ENCODE measurements at places on chromosomes 2 and 18.

- no peak for DNase-seq
Measured at GRCh38 chr2:5364361-5364760, 327.8 kb upstream of the SOX11 start.

GRCh38 chr2:64524604-64525316 is 632 bp downstream of the AFTPH start:
- peak; percentile 47 for DNase-seq

DNA sequence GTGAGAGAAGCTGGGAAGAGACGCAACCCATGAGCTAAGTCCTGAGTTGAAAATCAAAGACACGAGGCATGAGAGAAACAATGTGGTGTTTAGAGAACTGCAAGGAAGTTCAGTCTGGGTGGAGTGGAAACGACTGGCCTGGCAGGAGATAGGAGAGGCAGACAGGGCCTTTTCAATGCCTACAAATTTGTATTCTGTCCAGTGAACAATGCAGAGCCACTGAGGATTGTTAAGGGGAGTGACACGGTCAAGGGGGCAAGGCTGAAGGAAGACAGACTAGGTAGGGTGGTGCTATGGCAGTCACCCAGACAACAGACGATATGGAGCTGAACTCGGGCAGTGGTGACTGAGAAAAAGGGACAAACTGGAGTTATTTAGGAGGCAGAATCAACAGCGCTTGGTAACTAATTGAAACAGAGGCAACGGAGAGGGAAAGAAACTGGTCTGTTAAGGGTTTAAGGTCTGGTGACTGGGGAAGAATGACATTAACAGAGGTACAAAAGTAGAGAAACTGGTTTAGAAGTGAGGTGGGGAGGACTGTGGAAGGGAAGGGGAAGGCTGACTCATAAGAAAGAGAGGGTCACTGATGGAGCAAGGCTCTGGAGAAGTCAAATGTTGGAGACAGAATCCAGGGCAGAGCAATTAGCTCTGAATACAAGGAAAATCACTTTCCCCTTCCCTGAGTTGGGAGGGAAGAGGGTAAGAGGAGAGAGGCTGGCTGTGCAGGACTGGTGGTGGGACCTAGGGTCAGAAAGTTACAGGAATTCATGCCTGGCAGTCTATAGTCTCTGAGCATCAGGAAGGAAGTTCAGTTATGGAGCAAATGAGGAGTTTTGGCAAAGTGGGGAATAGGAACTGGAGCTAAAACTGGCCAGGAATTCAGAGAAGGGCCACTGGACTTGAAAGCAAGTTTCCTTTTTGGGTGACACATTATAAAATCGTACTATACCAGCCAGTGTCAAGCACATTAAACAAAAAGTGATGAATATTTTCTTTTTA is 63.4 kb upstream of the CHRNA1 start:
- DNase-seq = no peak

DNA sequence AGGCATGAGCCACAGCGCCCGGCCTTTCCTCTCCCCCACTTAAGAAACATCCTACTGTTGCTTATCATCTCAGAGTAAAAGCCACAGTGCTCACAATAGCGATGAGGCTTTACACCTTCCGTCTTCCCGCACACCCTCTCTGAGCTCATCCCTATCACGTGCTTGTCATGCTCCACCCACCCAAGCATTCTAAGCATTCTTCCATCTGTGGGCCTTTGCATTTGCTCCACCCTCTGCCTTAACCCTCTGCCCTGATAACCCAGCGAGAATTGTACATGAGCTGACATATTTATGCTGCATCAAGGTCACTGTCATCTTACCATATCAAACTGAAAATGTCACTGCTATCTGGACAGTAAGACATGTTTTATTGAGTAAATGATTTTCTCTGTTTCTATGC is 22.6 kb downstream of the FOXI3 start:
- no peak for DNase-seq

DNA sequence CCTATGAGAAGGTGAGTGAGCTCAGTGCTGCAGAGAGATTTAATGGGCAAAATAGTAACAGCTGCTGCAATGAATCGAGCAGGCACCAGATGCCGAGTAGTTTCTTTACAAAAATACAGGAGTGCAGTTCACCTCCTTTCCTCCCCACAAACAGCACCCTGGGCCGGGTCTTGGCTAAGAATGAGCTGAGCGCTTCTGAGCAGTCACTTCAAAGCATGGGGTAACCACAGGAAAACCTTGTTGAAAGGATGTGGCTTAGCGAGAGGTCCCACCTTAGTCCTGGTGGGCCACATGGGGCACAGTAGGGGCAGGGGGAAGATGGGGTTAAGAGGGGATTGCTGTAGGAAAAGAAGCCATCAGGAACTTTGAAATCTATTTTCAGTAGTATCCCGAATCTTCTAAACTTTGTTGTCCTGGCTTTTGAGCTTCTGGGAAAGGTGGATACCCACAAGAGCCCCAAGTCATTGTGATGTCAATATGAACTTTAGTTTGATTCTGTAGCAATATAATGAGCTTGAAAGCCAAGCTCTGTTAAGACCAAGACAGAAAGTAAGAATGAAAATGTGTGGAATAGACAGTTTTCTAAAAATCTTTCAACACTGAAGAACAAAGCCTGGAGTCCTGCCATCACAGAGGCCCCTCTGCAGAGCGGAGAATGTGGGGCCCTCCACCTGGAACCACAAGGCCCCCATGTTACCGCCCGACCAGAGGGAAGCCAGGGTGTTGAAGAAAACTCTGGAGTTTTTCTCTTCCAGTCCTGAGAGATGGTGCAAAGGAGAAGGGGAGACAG is 101.0 kb upstream of the ZNF236 start:
- DNase-seq = no peak

DNA sequence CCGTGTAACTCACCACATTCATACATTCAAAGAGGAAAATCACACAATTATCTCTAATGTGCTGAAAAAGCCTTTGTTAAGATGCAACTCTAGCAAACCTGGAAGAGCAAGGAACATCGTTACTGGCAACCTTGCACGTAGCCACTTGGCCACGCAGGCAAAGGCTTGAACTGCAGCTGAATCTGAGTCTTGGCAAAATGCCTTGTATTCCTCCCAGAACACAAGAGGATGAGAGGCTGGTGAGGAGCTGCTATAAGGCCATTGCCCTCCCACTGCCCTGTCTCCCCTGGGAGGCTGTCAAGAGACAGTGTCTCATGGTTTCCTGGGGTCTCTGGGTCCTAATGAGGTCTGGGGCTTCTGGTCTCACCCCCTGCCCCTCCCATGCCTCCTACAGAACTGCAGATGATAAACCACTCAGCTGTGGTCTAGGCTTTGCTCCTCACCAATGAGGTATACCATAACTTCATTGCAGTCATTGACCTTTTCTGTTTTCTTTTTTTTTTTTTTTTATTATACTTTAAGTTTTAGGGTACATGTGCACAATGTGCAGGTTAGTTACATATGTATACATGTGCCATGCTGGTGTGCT is 141.4 kb downstream of the SPP2 start:
- DNase-seq = no peak

GRCh38 chr2:54638103-54638502 is 85.4 kb upstream of the EML6 start:
- DNase-seq = no peak

DNA sequence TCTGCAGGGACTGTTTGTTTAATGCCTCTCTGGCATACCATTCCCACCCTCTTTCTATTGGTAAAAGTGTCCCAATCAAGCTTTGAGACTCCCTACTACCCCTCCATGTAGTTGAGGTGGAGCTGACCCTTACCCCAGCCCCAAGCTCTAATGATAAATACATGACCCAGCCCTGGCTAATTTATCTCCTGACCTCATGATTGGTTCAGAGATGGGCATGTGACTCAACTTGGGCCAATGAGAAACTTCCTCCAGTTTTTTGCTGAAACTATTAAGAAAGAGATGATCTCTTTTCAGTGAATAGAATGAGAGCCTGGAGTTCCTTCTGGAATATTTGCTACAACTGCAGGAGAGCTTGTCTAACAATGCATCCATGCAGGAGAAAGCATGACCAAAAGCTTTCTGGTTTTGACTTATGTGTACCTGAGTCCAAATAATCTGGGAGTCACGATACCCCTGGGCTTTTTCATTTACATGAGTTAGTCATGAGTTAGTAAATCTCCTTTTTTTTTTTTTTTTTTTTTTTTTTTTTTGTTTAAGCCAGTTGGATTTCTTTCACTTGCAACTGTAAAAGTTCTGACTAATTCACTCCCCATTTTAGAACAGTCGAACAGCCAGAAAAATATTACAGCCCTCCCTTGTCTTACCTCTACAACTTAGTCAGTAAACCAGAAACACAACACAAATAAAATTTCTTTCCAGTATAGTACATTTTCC is 66.5 kb upstream of the TLK1 start:
- no peak for DNase-seq

- DNase-seq = no peak
Measured at GRCh38 chr18:54215069-54215468, 9.4 kb downstream of the MBD2 start.

- DNase-seq = no peak
Measured at GRCh38 chr2:156322686-156323231, 9.8 kb downstream of the NR4A2 start.

DNA sequence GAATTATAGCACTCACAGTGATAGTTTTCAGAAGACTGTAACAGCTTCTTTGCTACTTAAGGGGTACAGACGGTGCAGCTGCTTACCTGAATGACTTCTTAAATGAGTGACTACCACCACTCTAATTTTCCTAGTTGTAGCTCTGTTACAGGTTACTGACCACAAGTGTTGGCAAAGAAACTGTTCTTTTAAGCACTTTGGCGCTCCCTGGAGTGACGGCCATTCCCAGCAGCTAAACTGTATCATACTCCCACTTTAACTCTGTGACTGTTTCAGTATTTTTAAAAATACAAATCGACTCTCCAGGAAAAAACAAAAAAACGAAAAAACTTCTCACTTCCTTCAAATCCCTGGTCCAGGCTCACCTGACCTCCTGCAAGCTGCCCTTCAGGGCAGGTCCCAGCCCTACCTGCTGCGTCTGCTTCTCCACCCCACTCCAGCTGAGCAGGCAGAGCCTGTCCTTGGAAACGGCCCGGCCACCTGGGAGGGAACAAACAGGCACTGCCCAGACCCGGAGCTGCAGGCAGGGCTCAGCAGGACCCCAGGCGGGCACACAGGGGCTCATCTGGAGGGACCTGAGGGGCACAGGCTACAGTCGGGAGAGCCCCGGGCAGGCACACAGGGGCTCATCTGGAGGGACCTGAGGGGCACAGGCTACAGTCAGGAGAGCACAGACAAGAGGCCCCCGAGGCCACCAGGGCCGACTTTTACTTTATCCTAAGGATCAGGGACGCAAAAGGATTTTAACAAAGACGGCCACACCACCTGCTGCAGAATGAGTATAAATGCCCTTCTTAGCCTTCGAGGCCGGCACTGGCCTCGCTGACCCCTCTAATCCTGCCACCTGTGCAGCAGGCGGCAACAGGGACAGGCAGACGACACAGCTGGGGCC is 24.5 kb downstream of the SLC66A2 start:
- no peak for DNase-seq

DNA sequence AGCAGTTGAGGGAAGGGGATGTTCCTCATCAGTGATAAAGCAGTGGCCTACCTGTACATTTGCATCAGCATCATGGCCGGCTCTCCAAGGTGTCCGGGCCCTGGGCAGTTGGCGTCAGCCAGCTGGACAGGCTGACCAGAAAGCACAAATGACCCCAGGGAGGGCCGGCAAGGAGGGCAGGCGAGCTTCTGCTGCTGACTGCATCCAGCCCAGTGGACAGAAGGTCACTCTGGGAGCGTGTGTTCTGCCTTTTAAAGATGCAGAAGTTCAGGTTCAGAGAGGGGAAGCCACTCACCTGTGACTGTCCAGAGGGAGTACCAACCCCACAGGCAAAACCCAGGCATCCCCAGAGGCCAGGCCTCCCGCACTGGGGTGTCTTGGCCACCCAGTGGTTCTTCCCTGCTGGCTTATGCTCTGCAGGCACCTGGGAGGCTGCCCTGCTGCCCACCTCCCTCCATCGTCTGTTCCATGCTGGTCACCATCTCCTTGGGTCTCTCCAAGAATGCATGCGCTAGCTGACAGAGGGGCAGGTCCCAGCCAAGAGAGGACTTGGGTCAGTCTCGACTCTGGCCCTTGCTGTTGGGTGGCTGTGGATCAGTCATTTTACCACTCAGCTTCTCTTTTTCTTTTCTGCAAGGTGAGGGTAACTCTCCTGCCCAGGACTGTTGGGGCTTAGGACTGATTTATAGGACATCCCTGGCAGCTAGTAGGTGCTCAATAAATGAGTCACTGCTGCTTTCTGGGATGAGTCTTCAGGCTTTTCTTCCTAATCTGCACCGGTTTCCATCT is 89.9 kb downstream of the INHBB start:
- DNase-seq = no peak

- peak; percentile 47 for DNase-seq
Measured at GRCh38 chr18:8943900-8944870, 158.3 kb upstream of the NDUFV2 start.

DNA sequence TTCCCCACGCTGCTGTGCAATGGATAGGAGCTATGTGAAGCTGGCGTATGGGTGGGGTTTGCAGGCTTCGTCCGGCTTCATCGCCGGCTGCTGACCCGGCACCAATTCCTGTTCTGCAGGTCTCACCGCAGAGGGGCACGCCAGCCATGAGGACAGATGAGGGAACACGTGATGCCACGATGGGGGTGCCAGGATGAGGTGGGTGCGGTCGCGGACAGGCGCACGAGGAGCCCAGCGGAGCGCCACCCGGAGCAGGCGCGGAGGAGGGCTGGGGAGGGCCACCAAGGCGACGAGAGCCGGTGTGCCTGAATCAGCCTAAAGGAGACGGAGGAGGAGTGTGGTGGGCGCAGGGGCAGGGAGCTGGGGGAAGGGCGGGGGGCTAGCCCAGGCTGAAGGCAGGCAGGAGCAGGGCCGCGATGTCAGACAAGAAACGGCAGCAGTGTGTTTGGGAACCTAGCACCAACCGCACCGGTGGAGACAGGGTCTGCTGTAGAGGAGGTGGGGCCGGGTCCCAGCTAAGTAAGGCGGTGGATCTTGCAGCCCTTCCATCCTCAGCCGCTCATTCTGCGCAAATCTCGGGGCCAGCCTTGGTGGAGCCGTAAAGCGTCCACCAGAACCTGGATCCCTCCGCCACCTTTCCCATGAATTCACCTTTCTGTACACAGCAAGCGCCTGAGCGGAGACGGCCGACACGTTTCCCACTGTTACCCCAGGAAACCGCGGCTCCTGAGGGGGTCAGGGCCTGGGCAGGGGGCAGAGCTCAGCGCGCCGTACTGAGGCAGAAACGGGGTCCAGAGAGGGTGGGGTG is 17.0 kb upstream of the CD8A start:
- DNase-seq = peak; percentile 62

- no peak for DNase-seq
Measured at GRCh38 chr2:235526166-235526565, 32.3 kb downstream of the AGAP1 start.

All from hematopoietic multipotent progenitor cell treated with erythropoietin and hydrocortisone succinate and interleukin-3 and kit ligand, for 6 days (in vitro differentiated cells).